ENCODE measurements at places on chromosomes 4 and X. TPM values are rescaled to one million over a fixed set of nuclear protein-coding genes. Genes with fewer than 3 reads are reported as not detected.

- no peak for DNase-seq
These were observed 43.0 kb downstream of the RBMX2 start for GRCh38 chrX:130444641-130445336.

GRCh38 chr4:1002131-1002630 is 9.0 kb upstream of the SLC26A1 start:
- DNase-seq = no peak

GRCh38 chrX:132837126-132837525 is 121.3 kb downstream of the HS6ST2 start:
- peak; percentile 85 for DNase-seq

DNA sequence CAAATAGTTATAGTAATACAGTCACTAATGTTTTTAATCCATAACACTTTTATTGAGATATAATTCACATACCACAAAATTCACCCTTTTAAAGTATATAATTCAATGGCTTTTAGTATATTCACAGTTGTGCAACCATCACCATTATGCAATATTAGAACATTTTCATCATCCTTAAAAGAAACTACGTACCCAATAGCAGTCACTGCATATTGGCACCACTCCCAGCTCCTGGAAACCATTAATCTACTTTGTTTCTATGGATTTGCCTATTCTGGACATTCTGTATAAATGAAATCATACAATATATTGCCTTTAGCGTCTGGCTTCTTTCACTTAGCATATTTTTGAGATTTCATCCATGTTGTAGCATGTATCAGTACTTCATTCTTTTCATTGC is 99.3 kb downstream of the AMMECR1 start:
- DNase-seq = peak; percentile 16

- peak; percentile 13 for DNase-seq
These were observed 9.2 kb downstream of the PLK4 start for GRCh38 chr4:127889903-127890302.

- no peak for DNase-seq
These were observed 1941.1 kb downstream of the PCDH7 start for GRCh38 chr4:32661229-32661628.

- DNase-seq = no peak
These were observed 10.0 kb upstream of the HS3ST1 start for GRCh38 chr4:11438647-11439046.

GRCh38 chr4:75511841-75512240 is 2.4 kb downstream of the RCHY1 start:
- DNase-seq = no peak

DNA sequence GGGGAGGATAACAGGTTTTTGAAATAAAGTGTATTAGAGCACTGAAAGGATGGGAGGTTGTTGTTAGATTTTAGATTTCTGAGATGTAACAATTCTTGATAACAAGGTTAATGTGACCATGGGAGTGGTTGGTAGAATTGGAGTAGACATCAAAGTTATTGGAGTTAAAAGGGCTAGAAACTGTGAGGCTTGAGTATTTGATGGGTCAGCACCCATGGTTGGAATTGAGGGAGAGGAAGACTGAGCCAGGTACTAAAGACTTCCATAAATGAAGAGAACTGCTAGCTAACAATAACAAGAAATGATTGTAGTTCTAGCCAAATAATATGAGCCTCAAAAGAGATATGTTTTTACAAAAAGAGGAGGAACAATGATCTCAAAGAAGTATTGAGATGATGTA is 98.8 kb downstream of the HEPH start:
- no peak for DNase-seq

GRCh38 chr4:121114756-121115155 is 42.4 kb upstream of the NDNF start:
- DNase-seq = no peak

DNA sequence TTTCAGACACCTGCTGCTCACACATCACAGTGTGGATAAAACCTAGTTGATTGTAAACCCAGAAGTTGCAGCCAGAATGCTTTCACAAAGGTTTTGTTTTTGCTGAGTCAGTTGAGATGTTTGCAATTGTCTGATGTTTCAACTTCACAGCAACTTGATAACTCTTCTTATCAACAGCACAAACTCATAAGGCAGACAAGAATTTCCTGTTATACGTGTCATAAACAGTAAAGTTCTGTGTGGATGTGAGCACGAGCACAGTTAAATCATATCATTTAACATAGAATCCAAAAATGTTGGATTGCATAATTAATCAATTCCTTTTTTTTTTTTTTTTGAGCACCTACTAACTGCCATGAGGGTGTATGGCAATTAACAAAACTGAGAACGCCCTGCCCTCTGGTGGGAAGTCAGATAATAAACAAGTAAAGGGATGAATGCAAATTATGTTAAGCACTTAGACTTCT is 512.2 kb downstream of the PDHA2 start:
- DNase-seq = peak; percentile 5

DNA sequence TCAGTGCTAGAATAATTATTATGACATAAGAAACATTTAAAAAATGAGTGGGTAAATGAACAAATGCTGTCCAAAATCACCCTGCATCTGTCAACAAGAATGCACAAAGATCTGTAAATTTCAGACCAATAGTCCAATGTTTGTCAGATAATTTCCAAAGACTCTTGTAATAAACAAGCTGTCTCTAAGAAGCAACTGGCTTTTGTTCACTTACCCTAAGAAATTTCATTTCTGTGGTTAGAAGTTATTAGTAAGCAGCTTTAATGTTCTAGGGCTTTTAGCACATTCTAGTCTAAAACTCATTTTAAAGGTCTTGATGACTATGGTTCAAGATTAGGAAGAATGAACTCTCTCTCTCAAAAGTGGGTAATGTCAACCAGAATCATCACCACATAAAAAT is 560.3 kb upstream of the SMIM31 start:
- DNase-seq = no peak

DNA sequence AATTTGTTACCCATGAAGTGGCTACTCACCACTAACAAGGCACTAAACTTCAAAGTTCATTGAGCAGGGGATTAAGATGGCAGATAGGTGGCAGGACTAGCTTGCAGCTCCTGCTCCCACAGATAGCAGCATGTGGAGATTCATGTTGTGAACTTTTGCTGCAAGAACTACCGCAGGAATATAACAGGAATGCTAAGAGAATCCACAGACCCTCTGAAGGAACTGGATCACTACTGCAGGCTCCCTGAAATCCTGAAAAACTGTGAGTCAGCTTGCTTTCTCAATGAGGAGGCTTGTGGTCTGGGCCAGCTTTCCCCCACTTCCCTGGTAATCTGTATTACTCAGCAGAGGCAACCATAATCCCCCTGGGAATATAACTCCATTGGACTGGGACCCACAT is 118.5 kb upstream of the VCX2 start:
- DNase-seq = peak; percentile 35

GRCh38 chr4:39631700-39632079 is 7.0 kb downstream of the SMIM14 start:
- DNase-seq = no peak

DNA sequence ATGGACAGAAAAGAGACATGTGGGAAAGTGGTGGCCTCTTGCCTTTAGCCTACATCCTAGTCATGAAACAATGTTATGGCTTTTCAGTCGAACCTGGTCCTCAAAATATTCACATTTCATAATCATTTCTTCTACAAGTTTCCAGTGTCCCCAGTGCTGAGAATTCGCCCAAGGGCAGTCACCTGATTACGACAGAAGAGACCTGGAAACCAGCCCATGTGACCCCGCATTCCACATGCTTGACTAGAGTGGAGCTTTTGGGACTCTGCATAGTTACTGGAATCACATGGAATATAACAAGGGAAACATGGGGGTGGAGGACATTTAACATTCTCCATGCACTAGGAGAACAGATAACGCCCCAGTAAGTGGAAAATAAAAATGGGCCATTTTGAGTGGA is 100.1 kb downstream of the PPARGC1A start:
- peak; percentile 81 for DNase-seq

GRCh38 chr4:81874661-81875515 is 403.2 kb upstream of the RASGEF1B start:
- DNase-seq = no peak

DNA sequence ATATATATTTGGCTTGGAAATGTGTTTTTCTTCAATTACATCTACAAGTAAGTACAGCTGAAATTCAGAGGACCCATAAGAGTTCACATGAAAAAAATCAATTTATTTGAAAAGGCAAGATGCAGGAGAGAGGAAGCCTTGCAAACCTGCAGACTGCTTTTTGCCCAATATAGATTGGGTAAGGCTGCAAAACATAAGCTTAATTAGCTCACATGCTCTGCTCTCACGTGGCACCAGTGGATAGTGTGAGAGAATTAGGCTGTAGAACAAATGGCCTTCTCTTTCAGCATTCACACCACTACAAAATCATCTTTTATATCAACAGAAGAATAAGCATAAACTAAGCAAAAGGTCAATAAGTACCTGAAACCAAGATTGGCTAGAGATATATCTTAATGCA is 26.1 kb downstream of the NUDT6 start:
- DNase-seq = no peak

GRCh38 chr4:10577018-10577417 is 107.5 kb downstream of the CLNK start:
- no peak for DNase-seq

- no peak for DNase-seq
These were observed 72.5 kb downstream of the QRFPR start for GRCh38 chr4:121308328-121308663.

DNA sequence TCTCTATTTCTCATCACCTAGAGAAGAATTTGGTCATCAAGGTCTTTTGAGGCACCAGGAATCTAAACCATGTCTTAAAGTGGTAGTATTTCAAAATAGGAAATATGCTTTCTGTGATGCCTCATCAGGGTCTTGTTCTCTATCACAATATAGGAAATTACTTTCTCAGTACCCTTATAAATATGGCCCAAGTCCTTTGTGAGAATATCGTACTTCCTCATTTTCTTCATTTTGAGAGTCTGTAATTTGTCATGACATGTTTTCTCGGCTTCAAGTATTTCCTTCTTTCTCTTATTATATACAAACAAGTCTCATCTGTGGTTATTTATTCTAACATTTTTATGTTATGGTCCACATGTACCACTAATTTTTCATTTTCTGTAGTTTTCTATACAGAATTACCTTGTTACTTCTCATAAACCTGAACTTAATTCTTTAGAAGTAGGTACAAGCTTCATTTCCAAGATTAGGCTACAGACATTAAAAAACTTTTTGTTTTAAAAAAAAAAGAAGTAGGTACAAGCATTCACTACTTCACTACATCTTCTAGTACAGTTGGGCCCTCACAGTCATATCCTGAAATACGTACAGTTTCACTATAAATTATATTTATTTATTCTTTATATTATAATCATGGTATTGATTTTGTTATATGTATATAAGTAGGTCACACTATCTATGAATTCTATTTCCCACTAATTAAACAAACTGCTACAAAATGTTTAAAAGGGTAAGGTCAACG is 54.4 kb downstream of the KLHL13 start:
- DNase-seq = no peak

GRCh38 chr4:154406018-154406795 is 85.4 kb downstream of the DCHS2 start:
- no peak for DNase-seq

DNA sequence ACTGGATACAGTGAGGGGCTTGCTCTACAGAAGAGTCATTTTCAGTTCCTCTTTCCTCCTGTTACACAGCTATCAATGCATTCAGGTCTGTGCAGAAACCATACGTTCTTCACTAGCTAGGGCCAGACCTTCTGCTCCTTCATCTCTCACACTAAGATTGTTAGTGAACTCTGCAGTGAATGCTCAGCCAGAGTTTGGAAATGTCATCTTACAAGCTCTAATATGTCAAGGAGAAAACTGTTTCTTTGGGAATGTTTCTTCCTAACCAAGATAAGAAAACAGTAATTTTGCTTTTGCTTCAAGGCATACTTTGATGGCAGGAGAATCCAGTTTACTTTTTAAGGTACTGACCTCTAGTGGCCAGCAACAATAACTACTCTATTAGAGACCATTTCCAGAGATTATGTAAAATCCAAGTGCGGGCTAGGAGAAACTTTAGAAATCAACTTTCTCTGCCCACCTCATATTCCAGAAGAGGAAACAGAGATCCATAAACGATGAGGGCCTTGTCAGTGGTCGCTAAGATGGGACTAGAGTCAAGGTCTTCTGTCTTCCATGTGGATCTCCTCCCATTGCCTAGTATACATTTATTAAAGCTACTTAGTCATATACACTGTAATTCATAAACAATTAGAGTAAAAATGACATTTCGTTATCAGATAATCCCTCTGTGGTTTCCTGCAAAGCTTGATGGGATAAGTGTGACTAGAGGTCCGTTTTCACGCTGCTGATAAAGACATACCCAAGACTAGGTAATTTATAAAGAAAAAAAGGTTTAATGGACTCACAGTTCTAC is 12.1 kb upstream of the CC2D2A start:
- peak; percentile 58 for DNase-seq

DNA sequence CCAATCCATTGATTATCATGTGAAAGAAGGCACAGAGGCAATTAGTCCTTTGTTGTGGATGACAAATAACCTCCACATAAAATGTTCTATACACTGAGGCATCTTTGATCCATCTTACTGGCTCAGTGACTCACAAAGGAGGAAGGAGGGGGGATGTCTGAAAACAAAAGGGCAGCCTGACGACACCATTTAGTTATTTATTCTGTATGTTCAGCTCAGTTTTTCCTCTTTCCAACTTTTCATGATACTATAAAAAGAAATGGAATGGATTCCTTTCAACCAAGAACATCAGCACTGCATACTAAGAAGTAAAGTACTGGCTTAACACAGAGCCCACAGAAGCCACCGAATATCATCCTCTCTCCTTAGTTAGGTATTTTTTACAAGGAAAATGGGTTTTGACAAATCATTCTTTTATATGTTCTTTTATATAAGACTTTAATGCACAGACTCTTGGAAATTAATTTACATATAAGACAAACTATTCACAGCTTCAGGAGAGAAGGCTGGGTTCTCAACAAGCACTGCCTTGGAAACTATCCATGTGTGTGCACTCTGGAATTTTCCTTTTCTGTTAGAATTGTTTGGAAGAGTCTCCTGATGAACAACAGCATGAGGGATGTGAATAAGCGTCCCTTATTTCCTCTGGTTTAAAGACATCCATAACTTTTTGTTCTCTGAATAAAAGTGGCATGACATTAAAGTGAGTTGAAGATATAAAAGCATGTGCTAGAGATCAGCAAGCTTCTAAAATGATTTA is 135.6 kb downstream of the TSPAN5 start:
- DNase-seq = peak; percentile 97

- DNase-seq = no peak
These were observed 3.0 kb downstream of the KIAA0232 start for GRCh38 chr4:6785572-6785925.

MAOA gene
- total RNA-seq = 2.5 TPM

TCEAL5 gene
- total RNA-seq = 0.36 TPM

HERC5 gene
- total RNA-seq = 23.0 TPM

STX18 gene
- 30.6 TPM for total RNA-seq

NDST3 gene
- total RNA-seq = 0.57 TPM

ITGB1BP2 gene
- 3.2 TPM for total RNA-seq

TMEM35A gene
- total RNA-seq = 0.89 TPM

ZDHHC15 gene
- 0.77 TPM for total RNA-seq

CYSLTR1 gene
- total RNA-seq = not detected

TMEM144 gene
- 5.6 TPM for total RNA-seq

NDUFA1 gene
- 105 TPM for total RNA-seq

PGM2 gene
- total RNA-seq = 24.4 TPM

SPANXC gene
- not detected for total RNA-seq
